ENCODE measurements at places on chromosomes 12 and 14.

- no peak for DNase-seq
Observed at GRCh38 chr12:63151623-63152320, 771 bp upstream of the AVPR1A start.

DNA sequence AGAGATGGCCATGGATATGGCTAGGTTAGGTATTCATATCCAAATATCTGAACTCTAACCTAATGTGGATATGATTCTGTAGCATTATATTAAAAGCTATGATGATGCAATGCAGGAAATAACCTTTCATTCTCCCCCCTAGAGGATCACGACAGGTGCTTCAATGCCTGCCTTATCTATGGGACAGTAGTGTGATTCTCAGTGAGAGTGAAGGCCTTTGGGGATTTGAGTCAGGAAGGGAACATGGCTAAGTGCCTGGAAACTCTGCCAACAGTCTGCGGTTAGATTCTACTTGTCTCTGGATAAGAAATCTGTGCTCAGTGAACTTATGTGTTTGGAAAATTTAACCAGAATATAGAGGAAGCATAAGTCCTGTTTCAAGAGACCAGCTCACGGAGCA, 81.8 kb downstream of the SLC38A1 start:
- DNase-seq = no peak

- DNase-seq = no peak
Observed at GRCh38 chr12:39993268-39993667, 112.6 kb downstream of the SLC2A13 start.

GRCh38 chr14:95138876-95139275, 18.5 kb downstream of the DICER1 start:
- no peak for DNase-seq

DNA sequence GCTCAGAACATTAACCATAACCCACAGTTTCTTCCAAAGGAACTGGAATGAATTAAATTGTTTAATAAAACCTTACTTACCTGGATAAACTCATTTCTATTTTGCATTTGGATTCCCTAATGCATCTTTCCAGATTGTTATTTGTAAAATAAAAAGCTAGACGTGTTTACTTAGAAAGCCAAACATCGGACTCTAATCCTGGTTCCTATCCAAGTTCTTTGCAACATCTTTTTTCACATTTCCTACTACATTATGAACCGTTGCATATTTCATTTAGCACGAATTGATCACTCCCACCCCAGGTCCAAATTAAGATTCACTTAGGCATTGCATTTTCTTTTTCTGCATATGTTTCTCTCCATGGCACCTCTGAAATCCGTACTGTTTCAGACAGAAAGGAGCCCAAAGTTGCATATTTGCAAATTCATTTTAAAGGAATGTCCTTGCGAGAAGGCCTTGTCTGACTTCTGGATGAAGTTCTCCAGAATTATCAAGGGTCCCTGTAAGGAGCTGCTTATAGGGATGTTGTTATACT, 164.4 kb upstream of the GSC start:
- DNase-seq = no peak

- no peak for DNase-seq
Observed at GRCh38 chr14:92480856-92481255, 32.7 kb upstream of the RIN3 start.

GRCh38 chr14:69048456-69048855, 69.4 kb upstream of the ACTN1 start:
- DNase-seq = no peak

- DNase-seq = no peak
Observed at GRCh38 chr14:68145539-68145938, 326.0 kb downstream of the RAD51B start.
